NCI-H1930 (cell line): ENCODE measurements at places on chromosomes 3 and 15.

DNA sequence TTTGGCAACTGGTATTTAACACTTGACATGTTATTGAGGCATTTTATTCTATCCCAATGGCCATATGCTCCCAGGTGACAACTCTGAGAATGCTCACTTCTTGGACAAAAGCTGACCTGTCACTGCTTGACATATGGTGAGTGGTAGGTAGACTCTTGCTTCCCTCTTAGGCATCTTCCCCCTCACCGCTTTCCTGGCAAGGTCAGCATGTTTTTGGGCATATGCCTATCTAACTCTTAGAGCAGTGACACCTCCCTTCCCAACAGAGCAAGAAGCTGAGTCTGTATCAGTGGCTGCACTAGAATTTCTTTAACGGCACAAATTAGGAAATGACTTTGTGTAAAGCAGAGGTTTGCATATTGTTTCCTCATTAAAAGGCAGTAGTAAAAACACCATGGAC lies 300.7 kb downstream of the OXSM start:
- DNase-seq, result no peak

DNA sequence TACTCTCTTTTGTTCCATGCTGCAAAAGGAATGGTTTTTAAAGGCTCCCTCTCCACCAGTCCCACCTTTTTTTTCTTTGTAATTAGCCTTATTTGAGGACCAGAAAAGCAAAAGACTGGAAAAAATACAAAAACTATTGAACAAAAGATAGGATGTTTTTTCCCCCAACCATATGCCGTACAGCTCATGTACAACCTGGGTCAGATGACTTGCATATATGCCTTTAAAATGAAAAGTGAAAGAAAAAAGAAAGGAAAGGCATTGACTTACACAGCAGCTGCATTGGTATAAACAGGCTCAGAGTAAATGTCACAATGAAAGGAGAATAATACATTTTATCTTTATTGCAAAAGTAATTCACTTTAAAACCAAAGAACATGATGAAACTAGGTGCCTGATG lies 69.5 kb upstream of the CMC1 start:
- DNase-seq, result no peak

- DNase-seq, result no peak
Observed at GRCh38 chr15:70323111-70323851, 225.6 kb upstream of the TLE3 start.

DNA sequence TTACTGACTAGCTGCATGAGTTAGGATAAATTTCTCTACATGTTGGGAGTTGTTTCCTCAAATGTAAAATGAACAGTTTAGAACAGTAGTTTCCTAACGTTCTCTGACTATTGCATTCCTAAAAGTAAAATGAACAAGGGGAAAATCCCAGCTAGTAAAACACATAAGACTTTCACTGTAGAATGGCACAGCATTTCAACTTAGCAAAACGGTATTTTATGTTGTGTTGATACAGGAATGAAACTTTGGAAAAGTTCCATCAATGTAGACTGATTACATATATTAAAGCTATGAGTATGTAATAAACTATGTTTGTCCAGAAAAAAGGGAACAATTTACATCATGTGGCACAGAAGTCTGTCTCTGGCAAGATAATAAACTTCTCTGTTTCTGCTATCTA lies 297.4 kb upstream of the EPHA3 start:
- DNase-seq, result no peak

DNA sequence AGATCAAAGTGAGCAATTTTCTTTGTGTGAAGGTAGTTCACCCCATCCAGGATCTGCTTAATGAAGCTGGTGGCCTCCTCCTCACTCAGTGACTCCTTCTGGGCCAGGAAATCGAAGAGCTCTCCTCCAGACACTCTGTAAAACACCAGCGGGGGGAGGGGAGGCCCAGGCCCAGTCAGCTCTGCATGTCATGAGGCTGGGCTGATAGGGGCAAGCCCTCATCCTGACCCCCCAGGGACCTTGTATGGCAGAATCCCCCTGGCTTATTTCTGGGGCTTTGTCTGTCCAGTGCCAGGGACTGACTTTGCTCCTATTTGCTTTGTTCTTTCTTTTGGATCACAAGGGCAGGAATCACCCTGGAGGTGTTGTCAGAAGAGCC lies 74.9 kb downstream of the DAPK2 start:
- DNase-seq, result no peak

DNA sequence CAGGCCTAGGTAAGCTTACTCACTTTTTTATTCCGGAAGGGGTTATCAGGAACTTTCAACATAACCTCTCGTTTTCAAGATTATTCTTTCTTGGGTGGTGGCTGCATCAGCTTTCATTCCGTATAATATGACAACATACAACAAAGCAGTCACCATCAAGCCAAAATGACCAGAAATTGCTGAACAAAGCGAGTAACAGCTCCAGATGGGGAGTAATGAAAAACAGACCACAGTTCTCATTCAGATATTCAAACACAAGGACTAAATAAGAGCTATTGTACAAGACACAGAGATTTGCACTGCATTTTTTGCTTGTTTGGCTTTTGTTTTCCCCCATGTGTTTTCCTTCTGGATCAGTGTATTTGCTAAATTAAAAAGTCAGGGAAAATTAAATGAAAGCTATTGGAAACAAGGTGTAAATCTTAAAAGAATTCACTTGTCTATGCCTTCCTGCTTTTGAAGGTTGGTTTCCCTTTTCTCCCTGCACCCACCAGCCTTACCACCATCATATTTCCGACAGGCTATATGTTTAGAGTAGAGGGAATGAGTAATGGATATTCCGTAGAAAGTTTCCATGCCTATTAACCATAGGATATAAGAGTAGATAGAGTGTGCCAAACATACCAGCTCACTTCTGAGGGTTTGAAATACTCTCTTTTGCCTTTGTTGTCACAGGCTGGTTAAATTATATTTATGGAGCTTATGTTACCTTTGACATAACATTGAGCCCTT lies 213.6 kb downstream of the RBMS3 start:
- DNase-seq, result peak; percentile 31

- DNase-seq, result no peak
Observed at GRCh38 chr15:80709542-80709941, 14.4 kb downstream of the ABHD17C start.

DNA sequence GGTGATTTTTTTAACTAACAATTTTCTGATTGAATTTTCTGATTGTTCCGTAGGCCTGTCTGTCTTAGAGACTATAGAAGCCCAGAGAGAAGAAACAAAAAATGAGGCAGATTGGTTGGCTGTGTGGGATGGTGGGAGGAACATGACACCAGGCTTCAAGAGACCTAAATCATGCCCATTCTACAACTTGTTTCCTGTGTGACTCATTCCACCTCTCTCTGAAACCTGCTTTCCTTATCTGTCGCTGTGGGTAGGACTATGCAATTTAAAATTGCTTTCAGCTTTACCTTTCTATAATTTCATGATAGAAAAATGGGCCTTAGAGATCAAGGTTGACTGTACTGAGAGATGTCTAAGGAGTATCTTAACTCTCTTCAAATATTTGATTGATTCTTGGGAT lies 44.5 kb downstream of the OXNAD1 start:
- no peak for DNase-seq

GRCh38 chr3:74271541-74271940 lies 342.9 kb downstream of the CNTN3 start:
- no peak for DNase-seq

- no peak for DNase-seq
Observed at GRCh38 chr3:188936597-188937107, 235.1 kb upstream of the TPRG1 start.

DNA sequence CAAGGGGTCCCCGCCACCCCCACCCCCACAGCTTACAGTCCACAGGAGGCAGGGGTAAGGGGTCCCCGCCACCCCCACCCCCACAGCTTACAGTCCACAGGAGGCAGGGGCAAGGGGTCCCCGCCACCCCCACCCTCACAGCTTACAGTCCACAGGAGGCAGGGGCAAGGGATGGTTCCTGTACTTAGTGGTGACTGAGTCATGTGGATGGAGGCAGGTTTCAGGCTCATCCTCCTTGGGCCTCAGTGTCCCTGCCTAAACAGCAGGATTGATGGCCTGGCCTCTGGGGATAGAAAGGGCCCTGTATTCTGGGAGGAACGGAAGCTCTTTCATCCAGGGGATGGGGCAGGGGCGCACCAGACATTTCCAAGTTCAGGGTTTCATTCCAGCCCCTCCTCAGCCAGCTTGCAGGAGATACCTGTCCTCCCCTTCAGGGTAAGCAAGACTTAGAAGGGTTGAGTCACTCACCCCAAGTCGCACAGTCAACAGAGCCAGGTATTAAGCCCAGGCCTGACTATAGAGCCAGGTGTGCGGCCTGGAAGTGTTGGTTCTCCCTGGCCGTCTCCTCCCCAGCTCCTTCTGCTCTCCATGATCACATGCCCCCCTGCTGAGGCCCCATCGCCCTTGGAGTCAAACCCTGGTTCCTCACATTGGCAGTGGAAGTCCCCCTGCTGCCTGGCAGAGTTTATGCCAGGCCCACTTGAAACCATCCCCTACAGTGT lies 12.5 kb downstream of the CSK start:
- DNase-seq, result no peak

DNA sequence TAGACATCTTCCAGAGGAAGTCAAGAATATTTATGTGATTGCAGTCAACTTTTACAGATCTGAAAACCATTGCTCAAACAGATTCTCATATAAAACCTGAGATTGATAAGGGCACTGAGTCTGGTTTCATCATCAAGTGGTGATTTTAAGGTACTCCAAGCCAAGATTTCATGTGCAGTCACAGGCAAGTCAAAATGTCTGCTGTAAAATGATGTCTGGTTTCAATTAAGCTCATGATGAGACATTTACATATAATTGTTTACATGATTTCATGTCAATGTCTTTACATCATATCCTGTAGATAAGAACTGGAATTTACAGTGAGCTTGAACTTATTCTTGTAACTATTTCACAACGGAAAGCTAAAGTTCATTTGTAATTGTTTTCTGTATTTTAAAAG lies 1215.5 kb downstream of the ROBO2 start:
- DNase-seq, result no peak

GRCh38 chr3:170360466-170360865 lies 3.0 kb downstream of the SKIL start:
- no peak for DNase-seq

- no peak for DNase-seq
Observed at GRCh38 chr3:18080198-18080689, 337.8 kb upstream of the TBC1D5 start.

DNA sequence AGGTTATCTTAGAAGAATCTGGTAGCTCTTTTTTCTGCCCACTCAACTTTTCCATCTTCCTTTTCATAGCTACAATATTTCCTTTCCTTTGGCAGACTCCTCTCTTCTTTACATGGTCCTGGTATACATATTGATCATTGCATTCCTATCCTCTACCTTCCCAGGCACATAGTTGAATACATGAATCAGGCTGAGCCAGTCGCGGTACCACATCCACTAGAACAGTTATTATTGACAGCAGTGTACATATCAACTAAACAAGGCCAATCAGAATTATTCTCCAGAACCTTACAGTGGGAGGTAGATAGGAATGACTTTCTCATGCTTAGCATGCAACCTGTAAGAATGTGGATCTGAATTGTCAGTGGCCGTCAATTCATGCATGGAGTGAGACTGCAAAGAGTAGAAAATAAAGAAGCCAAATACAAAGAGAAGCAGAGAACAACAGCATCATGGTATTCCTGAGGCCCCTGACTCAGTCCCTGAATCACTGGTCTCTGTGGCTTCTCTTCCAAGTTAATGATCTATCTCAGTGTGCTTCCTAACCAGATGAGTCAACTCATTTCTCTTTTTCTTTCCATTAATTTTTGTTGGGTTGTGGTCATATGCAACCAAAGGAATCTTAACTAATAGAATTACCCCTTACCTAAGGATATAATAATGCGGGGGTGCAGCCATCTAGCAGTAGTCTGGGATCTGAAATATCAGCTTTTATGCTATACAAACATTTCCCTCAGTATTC lies 60.9 kb upstream of the DCBLD2 start:
- DNase-seq, result no peak

DNA sequence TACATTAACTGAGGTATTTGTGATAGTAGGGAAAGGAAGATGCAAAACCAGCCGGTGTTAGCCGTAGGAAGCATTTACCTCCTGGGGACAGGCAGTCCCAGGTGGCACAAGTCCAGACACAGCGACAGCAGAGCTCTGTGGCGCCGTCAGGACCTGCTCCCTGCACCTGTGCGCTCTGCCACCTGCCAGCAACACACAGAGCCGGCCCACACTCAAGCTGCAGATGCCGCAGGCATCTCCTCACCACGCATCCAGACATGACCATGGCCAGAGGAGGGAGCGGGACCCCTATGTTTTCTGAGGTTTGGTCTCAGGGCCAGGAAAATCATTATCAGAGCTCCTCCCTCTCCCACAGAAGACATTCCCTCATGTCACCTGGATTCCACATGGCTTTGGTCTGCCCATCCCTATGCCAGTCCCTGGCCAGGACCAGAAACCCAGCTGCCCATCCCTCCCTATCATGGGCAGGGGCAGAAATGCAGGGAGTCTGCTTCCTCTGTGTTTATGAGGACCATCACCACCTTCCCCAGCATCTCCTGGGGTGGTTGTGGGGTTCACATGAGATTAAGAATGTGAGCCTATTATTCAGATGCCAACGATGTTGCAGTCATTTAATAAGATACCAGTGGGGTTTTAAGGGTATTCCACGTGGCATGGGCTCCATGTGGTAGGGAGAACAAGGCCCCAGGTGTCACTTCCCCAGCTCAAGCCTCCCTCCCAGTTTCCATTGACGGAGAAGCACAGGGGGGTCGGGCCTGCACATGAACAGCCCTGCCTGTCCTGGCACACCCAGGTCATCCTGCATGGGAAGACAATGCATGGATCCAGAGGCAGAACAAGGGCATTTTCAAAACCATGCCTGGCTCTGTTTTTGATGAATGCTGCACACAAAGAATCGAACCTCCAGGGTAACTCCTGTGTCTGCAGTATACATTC lies 251.1 kb downstream of the OCA2 start:
- DNase-seq, result no peak

DNA sequence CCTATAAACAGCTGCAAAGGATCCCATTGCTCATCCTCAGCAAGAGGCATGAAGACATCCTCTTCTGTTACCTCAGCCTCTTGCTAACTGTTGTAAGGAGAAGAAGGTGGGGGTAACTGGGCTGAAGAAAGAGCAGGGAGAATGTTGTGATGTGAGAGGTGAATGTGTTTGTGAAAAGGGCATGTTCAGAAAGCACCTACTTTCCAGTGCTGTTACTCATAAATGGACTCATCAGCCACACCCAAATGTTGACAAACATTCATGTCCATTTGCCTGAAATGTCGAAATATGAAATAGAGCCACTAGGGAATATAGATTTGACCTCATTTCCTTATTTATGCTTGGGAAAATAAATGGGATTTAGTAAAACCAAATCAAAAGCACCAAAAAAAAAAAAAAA lies 12.6 kb downstream of the SLC24A1 start:
- DNase-seq, result no peak
